Amniotic stem cell (primary cell): ENCODE measurements at places on chromosomes 6 and 20.

DNA sequence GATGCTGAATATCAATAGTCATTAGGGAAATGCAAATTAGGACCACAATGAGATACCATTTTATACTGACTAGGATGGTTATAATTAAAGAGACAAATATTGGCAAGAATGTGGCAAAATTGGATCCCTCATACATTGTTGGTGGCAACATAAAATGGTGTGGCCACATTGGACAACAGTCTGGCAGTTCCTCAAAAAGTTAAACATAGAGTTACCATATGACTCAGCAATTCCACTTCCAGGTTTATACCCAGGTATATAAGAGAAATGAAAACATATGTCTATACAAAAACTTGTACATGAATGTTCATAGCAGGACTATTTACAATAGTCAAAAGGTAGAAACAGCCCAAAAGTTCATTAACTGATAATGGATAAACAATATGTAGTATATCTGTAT, 2.0 kb upstream of the CRIP3 start:
- no peak for DNase-seq

GRCh38 chr6:30810813-30811339, 66.5 kb upstream of the IER3 start:
- no peak for DNase-seq

GRCh38 chr20:51059862-51060261, 37.0 kb upstream of the KCNG1 start:
- DNase-seq, result no peak

- no peak for DNase-seq
Observed at GRCh38 chr6:166745801-166746668, 119.0 kb upstream of the RPS6KA2 start.

- DNase-seq, result no peak
Observed at GRCh38 chr6:31356216-31356945, 598 bp downstream of the HLA-B start.

DNA sequence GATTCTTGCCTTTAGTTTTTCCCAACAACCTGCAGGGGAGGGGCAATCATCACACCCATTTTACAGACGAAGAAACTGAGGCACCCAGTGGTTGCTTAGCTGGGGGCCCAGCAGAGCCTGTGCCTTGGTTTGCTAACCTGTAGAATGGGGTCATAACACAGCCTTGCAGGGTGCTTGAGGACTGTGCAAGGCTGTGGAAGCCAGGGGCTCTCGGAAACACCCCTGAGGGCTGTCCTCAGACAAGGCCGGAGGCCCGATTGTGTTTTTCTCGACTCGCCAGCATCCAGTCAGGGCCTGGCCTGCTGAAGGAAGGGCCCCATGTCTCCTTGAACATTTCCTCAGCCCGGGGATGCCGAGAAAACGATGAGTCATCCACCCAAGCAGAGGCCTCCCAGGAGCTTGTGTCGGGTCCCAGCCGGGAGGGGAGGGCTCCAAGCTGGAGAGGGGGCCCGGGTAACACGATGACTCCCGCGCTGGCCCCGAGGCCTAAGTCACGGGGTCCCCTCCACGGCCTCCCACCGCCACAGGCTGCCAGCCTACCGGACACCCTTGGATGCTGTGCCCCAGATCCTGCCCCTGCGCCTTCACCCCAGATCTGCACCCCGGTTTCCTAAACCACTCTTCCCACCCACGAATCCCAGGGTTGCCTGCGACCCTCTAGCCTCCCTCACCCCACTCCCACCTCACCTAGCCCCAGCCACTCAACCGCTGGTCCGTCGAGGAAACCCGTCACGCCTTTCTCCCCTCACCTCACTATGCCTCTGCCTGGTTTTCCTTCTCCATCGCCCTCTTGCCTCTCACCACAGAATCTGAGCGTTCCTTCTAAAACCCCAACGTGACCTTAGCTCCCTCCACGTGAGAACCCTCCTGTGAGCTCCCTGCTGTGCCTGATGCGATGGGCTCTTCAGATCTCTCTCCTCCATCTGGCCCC, 10.6 kb downstream of the NOL4L start:
- DNase-seq, result peak; percentile 11
